ENCODE measurements at places on chromosomes 7 and 10.

DNA sequence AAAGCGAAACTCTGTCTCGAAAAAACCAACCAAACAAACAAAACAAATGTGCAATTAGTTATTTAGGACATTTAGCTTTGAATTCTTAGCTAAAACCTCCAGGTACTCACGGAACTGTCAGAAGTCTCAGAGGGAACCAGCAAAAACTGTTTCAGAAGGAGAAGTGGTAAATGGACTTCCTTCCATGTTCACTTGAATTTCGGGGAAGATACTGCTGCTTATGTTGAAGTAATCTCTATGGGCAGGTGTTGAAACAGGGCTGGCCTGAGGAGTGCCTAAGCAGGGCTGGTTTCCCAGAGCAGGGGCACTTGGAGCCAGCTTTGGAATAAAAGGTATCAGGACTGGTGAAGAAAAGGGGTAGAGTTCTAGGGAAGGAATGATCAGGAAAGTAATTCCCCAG is 2.4 kb upstream of the EXOC6 start:
- no peak for DNase-seq

GRCh38 chr7:121909716-121910345 is 36.9 kb downstream of the PTPRZ1 start:
- DNase-seq: no peak

GRCh38 chr7:135745703-135746312 is 2.8 kb downstream of the FAM180A start:
- DNase-seq: no peak

DNA sequence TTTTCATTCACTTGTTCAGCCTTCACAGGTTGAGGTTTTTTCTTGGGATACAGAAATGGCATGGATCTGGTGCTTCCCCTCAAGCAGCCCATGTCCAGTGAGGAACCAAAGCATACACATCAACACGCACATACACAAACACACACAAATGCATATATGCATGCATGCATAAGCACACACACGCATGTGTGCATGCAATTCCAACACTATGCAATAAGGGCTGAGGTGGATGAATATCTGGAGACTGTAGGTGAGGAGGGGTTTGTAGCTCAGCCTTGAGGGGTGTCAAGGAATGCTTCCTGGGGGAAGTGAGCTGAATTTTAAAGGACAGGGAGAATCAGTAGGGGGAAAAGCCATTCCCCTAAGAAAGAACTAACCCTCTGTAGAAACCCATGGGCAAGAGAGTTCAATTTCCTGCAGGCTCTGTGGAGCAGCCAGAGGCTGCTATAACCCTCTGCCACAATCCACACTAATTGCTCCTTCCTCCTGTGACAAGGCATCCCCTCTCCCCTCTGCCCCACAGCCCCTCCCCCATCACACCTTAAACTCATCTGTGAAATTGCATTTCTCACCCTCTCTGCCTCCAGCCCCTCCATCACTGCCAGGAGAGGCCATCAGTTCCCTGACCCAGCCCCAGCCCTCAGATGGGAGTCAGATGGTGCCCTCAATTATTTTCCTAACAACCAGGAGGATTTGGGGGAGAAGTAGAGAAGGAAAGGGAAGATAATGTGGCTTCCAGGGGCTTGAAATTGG is 316.4 kb downstream of the RPS24 start:
- no peak for DNase-seq

- no peak for DNase-seq
These were observed 7.9 kb upstream of the GSDME start for GRCh38 chr7:24764972-24765744.

DNA sequence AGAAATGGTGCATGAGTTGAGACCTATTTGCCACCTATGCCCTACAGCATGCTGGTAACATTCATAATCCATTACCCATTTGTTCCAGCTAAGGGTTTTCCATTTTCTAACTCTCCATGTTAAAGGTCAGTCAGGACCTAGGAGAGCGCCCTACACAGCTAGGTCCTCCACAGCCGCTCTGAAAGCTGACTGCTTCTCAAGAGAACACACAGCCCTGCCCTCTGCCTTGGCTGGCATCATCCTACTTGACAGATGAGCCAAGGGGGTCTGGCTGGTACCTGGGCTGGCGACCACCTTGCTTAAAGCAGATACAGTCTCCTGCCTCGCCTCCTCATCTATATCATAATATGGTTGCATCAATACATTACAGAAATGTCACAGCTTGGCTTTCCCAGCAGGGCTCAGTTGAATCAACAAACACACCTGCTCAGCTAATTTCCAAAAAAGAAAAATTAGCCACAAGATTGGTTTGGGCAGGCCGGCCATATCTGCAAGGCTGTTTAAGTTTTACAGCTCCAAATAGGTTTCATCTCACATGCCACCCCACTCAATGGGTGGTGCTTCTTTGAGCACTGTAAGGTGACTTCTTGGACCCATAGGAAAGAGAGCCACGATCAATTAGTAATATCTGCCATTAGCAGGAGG is 17.3 kb downstream of the TLL2 start:
- no peak for DNase-seq

DNA sequence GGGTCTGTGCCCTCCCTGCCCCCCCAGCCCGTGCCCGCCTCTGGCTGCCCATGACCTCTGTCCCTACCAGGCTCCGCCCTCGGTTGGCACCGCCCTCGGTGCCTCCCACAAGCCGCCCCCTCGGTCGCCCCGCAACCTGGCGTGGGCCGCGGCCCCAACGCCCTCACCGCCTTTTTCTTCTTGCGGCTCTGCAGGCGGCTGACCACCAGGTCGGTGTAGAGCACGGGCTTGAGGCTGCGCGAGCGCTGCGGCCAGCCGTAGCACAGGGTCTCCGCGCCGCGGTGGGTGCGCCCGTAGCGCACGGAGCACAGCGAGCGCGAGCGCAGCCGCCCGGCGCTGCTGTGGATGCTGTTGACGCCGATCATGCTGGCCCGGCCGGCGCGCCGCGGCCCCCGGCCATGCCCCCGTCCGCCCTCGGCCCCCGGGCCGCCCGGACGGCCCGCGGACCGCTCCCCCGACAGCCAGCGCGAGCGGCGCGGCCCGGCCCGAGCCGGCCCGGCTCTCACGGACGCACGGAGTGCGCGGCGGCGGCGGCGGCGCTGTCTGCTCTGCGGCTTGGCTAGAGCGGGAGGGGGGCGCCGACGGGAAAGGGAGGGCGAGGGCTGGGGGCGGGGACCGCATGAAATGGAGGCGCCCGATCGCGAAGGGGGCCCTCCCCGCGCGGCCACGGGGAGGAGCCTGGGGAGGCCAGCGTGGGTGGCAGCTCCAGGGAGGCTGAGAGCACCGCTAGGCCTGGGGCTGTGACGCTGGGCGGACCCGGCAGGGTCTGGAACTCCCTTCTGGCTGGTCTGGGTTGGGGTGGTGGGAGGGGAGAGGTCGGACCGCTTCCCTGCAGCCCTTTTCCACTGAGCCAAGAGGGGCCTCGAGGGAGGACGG is 9.6 kb downstream of the PSD start:
- DNase-seq: peak; percentile 85

GRCh38 chr10:1464881-1465417 is 272.4 kb downstream of the ADARB2 start:
- no peak for DNase-seq

DNA sequence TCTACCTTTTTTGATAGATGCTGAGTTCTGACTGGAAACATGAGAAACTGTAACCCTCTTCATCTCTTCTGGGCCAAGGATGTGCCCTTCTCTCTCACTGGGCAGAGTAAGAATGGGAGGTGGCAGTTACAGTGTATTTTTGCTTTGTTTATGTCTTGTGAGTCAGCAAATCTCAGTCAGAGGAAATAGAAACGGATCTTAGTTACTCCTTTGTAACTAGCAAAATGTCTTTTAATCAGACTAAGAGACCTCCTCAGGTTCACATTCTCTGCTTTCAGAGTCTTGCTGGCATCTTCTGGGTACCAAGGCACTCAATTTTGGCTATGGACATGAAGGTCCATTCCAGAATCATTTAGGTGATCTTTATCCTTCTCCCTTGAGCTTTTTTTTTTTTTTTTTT is 70.9 kb downstream of the HHEX start:
- no peak for DNase-seq

- no peak for DNase-seq
These were observed 116.4 kb downstream of the PFKFB3 start for GRCh38 chr10:6319119-6319518.

DNA sequence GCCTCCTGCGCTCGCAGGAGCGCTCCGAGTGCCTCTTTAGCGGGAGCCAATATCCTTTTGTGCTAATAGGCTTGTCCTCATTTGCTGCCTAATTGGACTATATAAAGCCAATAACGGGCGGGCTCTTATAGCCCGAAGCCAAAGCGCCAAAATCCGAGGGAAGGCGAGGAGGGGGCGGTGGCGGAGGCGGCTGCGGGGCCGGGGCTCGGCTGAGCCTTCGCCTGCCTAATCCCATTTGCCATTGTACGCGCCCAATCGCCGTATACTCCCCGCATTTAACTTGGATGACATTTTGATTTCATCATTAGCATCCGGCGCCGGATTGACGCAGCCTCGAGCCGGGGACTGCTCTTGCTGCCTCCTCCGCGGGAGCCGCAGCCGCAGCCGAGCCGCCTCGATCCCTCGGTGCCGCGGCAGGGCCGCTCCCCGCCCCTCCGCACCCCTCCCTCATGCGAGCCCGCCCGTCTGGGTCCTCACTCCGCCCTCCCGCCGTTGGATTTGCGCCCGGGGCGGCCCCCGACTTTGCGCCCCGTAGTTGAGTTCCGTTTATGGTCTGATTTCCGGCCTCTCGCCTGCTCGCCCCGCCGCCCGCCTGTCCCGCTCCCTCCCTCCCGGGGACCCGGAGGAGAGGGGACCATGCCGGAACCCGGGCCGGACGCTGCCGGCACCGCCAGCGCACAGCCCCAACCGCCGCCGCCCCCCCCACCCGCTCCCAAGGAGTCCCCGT is at the start of gene HMX3:
TSS of gene HMX3 (plus strand) at position 556 of the 727 bp plus-strand sequence. CDS start at position 637, 81 bp downstream.
- no peak for DNase-seq

GRCh38 chr7:12327922-12328321 is 75.7 kb downstream of the VWDE start:
- DNase-seq: no peak

DNA sequence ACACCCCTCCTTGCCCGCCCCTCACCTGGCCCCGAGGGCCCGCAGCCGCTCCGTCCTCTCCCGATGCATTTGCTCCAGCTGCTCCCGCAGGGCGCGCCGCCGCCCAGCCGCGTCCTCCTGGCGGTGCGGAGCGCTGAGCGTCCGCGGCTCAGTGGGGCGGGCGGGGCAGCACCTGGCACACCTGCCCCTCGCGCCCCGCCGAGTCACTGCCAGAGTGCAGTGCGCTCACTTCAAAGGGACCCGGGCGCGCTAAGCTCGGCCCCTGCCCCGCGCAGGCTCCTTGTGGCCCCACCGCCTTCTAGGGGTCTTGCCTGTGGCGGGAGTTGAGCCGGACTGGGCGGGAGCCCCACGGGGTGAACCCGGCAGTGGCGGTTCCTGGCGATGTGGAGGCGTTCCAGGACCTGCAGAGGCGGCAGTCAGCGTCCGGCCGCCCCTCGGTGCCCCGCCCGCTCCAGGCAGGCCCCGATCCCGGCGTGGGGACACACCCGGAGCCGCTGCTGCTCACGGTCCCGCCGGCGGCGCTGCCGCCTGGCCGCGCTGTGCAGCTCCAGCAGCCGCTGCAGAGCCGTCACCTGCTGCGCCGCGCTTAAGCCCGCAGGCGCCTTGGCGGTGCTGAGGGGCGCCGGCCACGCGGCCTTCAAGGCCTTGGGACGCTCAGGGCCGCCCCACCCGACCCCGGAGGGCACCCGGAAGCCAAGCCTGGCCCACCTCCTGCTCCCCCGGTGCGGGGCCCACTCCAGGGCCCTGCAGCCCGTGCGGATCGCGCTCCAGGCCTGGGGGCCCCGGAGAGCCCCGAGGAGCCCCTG is 6.7 kb downstream of the ATP6V1F start:
- peak; percentile 46 for DNase-seq

GRCh38 chr7:26919906-26920493 is 55.6 kb upstream of the SKAP2 start:
- DNase-seq: no peak

DNA sequence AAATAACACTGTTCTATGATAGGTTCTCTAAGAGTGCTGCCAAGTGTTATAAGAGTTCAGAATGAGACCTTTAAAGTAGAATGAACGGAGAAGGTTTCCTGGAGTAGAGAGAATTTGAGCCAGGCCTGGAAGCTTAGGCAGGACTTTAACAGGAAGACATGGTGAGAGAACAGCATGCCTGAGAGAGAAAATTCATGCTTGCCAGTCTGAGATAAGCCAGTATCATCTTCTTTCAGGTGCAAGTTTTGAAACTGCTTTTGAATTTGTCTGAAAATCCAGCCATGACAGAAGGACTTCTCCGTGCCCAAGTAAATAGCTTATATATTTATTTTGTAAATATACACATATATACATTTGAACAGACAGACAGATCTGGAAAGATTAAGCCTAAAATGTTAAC is 22.1 kb downstream of the ARMC10 start:
- no peak for DNase-seq

DNA sequence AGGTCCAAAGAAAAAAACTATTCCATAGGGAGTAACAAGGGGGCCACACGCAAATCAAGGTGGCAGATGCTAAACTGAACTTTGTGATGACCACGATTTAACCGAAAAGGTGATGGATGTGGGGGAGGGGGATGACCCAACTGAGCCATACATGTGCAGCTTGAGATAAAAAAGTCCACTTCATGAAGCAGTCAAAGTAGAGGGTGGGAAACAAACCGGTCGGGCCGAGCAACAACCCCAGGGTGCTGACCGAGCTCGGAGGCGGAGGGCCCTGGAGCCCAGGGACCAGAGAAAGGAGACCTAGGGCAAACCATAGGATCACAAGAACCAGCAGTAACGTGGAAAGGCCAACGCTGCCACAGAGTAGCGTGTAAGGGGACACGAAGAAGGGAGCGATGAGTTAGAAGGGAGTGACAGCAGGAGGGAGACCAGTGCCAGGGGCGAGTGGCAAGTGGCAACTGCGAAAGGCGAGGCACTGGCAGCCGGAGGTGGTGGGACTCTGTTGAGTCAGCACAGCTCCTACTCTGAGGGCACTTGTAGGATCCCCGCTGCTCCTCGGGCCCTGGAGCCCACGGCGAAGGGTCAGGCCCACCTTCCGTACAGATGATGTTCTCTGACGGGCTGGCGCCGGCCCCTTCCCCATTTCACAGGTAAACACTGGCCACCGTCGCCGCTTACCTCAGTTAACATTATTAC is 540 bp downstream of the SNX13 start:
- peak; percentile 48 for DNase-seq
